ENCODE measurements at places on chromosomes 5 and 9. TPM values are rescaled to one million over a fixed set of nuclear protein-coding genes. Genes with fewer than 3 reads are reported as not detected.
A peak's percentile ranks its signal among the peaks of the same experiment; 100 is the strongest.

N4BP3 gene
- 4.0 TPM for polyA plus RNA-seq

LEAP2 gene
- 2.4 TPM for polyA plus RNA-seq

MYMK gene
- polyA plus RNA-seq: not detected

DNA sequence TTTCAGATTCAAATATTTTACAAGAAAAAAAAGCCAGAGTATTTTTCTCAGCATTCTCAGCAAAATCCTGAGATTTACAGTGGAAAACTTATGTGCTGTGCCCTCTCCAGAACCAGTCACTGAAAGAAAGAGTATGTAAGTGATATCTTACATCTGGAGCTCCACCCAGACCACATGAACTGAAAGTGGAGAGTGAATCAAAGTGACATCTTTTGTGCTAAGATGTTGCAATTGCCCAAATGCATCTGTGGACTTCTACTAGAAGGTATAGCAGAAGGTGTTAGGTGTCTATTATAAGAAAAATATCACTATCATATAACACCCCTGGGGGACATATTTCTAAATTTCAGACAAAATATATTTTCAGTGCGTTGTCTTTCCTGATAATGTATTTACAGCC lies 49.0 kb upstream of the RIC1 start:
- peaks cover 10% of the 10 kb centered on the region for H3K4me1 ChIP-seq
- DNase-seq: no peak
- no peak overlapping the region for H3K4me3 ChIP-seq
- H3K36me3 ChIP-seq: no peaks in the 10 kb centered on the region

DNA sequence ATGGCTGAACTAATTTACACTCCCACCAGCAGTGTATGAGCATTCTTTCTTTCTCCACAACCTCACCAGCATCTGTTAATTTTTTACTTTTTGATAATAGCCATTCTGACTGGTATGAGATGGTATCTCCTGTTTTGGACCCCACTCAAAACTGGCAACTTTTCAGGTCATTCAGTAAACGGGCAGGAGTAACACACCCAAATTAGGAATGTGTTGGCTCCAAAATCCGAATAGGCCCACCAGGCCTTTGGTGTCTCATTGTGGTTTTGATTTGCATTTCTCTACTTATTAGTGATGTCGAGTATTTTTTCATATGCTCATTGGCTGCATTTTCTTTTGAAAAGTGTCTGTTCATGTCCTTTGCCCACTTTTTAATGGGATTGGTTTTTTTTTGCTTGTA lies 517.1 kb downstream of the TMEM232 start:
- H3K4me3 ChIP-seq: no peak overlapping the region
- H3K4me1 ChIP-seq: no peaks in the 10 kb centered on the region

DNA sequence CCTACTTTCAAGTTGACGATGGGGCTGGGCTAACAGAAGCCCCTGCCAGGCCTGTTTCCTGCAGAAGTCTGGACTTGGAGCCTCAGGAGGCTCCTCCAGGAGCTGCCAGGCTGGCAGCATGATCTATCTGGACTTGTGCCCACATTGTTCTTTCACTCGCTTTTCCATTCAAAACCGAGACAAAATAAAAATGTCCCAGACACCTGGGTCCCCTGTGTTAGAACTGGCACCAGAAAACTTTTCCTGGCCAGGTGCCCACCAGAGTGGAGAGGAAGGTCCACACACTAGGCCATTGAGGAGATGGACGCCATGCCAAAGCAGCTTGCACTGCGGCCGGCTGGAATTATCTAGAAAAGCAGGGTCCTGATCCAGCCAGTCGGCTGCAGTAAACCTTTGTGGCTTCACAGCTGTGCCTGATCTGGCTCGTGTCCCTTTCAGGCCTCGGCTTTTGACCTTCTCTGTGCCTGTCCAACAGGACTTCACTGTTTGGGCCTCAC lies 78.2 kb downstream of the GCNT1 start:
- peak; percentile 58 for DNase-seq
- H3K36me3 ChIP-seq: no peaks in the 10 kb centered on the region
- H3K27ac ChIP-seq: no peak overlapping the region
- H3K27me3 ChIP-seq: no peaks in the 10 kb centered on the region
- H3K4me1 ChIP-seq: no peaks in the 10 kb centered on the region
- H3K4me3 ChIP-seq: no peak overlapping the region

DNA sequence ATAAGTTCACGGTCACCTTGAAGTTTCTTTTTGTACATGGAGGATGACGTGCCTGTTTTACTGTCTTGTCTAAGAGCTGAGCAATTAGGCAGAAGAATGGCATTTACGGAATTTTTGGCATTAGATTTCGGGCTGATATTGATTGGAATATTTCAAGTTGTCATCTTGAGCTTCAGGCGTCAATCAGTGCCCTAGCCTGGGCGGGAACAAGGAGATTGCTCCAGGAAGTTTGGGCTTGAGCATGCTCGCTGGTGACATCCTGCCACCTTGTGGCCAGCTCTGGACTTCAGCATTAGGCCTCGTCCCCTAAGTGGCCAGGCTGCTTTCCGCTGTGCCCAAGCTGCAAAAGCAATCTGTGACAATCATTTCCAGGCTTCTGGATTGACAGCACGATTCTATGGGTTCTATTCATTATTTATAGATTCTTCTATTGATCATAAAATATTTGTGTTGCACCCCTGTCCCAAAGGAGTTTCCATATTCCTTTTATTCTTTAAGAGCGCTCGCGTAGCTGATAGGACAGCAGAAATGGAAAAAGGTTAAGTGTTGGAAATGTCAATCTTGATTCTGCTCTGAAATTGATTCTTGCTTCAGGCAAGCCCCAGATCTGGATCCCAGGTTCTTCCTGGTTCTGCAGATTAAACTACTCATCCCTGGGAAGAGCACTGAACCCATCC lies 79.3 kb downstream of the SLC28A3 start:
- peak overlapping the region; percentile 22 for H3K4me3 ChIP-seq
- H3K27me3 ChIP-seq: no peaks in the 10 kb centered on the region
- H3K27ac ChIP-seq: no peak overlapping the region
- H3K4me1 ChIP-seq: no peaks in the 10 kb centered on the region
- no peaks in the 10 kb centered on the region for H3K36me3 ChIP-seq

DNA sequence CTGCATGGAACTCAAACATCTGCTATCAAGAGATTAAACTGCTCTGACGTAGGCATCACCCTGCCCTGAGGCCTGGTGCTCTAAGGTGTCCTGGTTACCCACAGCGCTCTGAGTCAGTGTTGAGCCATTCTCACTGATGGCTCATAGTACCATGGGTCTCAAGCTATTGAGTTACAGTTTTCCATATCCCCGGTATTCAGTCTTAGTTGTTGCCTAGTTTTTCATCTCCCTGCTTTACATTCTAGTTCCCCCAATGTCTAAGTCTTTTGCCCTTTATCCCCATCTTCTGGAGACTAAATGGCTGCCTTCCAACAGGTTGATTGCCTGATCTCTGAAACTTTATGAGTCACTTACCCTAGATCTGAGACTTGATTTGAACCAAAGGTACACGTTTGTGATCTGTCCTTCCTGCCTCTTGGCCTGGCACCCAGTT lies 161.2 kb upstream of the PTGER4 start:
- DNase-seq: no peak
- H3K27ac ChIP-seq: no peak overlapping the region
- no peaks in the 10 kb centered on the region for H3K27me3 ChIP-seq
- no peak overlapping the region for H3K4me3 ChIP-seq
- H3K36me3 ChIP-seq: no peaks in the 10 kb centered on the region
- H3K4me1 ChIP-seq: no peaks in the 10 kb centered on the region

DNA sequence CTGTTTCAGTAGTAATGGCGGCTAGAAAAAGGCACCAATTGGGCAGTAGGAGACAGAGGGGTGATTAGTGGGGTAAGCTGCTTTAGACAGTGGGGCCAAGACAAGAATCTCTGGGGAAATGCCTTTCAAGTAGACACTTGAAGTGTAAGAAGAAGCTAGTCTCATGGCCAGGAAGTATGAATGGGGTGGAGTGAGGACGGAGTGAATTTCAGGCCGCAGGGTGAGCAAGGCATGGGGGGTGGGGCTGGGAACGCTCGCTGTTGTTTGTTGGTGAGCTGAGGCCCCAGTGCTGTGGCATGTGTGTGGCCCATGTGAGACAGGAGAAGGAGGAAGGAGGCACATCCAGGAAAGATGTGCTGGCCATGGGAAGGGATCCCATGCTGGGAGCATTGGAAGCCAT lies 149.2 kb upstream of the NFIL3 start:
- H3K27ac ChIP-seq: no peak overlapping the region
- no peaks in the 10 kb centered on the region for H3K4me1 ChIP-seq
- peaks cover 5% of the 10 kb centered on the region for H3K27me3 ChIP-seq

DNA sequence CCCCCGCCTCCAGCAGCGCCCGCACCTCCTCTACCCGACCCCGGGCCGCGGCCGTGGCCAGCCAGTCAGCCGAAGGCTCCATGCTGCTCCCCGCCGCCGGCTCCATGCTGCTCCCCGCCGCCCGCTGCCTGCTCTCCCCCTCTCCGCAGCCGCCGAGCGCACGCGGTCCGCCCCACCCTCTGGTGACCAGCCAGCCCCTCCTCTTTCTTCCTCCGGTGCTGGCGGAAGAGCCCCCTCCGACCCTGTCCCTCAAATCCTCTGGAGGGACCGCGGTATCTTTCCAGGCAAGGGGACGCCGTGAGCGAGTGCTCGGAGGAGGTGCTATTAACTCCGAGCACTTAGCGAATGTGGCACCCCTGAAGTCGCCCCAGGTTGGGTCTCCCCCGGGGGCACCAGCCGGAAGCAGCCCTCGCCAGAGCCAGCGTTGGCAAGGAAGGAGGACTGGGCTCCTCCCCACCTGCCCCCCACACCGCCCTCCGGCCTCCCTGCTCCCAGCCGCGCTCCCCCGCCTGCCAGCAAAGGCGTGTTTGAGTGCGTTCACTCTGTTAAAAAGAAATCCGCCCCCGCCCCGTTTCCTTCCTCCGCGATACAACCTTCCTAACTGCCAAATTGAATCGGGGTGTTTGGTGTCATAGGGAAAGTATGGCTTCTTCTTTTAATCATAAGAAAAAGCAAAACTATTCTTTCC lies 19.3 kb downstream of the CDKN2A start:
- H3K27ac ChIP-seq: no peak overlapping the region
- H3K4me3 ChIP-seq: peak overlapping the region; percentile 63
- H3K27me3 ChIP-seq: peaks cover 41% of the 10 kb centered on the region
- no peaks in the 10 kb centered on the region for H3K36me3 ChIP-seq
- peak; percentile 25 for DNase-seq

- no peak overlapping the region for H3K27ac ChIP-seq
- DNase-seq: no peak
- H3K4me3 ChIP-seq: no peak overlapping the region
Measured at GRCh38 chr9:138072161-138072842, 194.7 kb downstream of the CACNA1B start.

DNA sequence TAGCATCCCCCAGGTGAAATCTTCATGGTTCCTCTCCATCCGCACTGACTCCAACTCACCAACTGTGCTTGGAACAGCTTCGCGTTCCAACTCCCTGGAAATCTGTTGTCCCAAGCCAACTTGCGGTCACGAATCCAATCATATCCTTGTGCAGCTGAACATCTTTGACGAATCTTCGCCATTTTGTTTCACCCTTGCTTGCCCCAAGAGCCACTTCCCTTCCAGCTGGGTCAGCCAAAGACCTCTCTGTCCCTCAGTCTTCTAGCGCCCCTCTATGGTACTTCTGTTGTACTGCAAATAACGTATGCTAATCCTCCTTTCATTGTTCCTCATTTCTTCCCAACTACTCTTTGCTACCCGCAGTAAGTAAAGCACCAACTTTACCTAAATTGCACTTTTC lies 61.0 kb upstream of the TARS1 start:
- no peak for DNase-seq
- no peak overlapping the region for H3K4me3 ChIP-seq
- H3K27ac ChIP-seq: no peak overlapping the region
- H3K36me3 ChIP-seq: no peaks in the 10 kb centered on the region

DNA sequence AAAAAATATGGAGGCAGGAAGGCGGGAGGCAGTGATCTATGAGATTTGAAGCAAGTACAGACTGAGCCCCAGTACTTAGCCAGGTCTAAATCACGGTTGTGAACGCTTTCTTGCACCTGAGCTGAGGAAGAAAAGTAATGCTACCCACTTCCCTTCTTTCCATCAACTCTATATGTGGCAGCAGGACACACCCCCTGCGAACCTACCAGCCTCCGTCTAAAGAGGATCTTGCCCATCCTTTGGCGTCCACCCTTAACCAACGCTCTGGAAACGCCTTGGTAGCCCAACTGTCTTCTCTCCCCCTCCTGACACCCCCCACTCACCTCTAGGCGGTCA lies 545 bp downstream of the HMGCS1 start:
- peak overlapping the region; percentile 96 for H3K4me3 ChIP-seq
- H3K4me1 ChIP-seq: peaks cover 11% of the 10 kb centered on the region
- H3K27ac ChIP-seq: peak overlapping the region; percentile 91
- no peak for DNase-seq

DNA sequence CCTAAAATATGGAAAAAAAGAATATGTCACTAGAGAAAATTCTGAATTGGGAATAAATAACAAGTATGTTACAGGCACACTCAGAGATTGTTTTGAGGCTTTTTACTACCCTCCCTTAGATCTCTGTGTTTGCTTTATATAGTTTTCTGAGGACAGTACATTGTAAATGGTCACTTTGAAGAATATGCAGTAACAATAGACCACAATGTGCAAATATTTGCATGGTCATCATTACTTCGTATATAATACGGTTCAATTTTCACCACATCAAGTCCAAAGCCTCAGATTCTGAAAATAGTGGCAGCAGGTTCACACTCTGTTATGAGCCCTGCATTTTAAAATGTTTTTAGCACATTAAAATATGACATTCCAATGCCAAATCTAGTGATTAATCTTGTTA lies 238.6 kb downstream of the ADAMTS6 start:
- no peaks in the 10 kb centered on the region for H3K4me1 ChIP-seq
- H3K4me3 ChIP-seq: no peak overlapping the region
- H3K27ac ChIP-seq: no peak overlapping the region
- no peak for DNase-seq

- peaks cover 40% of the 10 kb centered on the region for H3K4me1 ChIP-seq
- H3K4me3 ChIP-seq: peak overlapping the region; percentile 14
- no peaks in the 10 kb centered on the region for H3K27me3 ChIP-seq
- peak; percentile 50 for DNase-seq
- no peaks in the 10 kb centered on the region for H3K36me3 ChIP-seq
- peak overlapping the region; percentile 85 for H3K27ac ChIP-seq
Measured at GRCh38 chr5:96338624-96339415, 94.2 kb downstream of the PCSK1 start.

DNA sequence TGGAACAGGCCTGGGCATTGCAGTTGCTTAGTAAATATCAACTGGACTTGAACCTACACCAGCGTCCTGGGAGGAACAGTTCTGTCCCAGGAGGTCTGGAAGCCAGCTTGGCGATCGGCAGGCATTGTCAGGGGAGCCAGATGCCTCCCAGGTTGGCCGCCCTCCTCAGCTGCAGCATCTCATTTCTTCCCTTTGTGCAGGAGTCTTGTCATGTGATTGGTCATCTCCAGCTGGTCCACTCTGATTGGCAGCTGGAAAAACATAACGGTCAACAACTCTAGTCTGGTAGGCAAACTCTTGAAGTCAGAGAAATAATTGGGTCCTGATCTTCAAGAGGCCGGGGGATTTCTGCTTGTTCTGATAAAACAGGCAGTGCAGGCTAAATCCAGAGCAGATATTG lies 29.6 kb upstream of the NCS1 start:
- no peak overlapping the region for H3K27ac ChIP-seq
- H3K4me1 ChIP-seq: peaks cover 9% of the 10 kb centered on the region
- no peak for DNase-seq
- H3K36me3 ChIP-seq: no peaks in the 10 kb centered on the region
- no peak overlapping the region for H3K4me3 ChIP-seq
- H3K27me3 ChIP-seq: no peaks in the 10 kb centered on the region
